ENCODE measurements at places on chromosomes 2 and 18.

GRCh38 chr2:95526360-95527341, 42.1 kb upstream of the TRIM43B start:
- DNase-seq, result no peak

DNA sequence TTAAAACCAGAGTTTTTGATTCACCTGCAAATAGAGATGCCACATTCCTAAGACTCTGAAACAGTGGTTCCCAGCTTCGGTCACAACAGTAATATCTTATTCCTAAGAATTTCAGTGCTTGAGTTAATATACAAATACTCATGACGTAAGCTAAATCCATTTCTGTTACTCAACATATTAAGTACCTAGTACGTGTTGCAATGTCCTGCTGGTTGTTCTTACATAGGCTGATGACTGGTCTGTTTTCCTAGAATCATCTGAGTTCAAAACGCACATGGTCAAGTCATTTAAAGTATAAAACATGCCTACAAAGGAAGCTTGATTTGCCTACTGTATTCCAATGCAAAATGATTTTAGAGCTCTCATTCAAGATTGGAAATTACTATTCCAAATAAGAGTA, 7.2 kb downstream of the NCL start:
- DNase-seq, result no peak

DNA sequence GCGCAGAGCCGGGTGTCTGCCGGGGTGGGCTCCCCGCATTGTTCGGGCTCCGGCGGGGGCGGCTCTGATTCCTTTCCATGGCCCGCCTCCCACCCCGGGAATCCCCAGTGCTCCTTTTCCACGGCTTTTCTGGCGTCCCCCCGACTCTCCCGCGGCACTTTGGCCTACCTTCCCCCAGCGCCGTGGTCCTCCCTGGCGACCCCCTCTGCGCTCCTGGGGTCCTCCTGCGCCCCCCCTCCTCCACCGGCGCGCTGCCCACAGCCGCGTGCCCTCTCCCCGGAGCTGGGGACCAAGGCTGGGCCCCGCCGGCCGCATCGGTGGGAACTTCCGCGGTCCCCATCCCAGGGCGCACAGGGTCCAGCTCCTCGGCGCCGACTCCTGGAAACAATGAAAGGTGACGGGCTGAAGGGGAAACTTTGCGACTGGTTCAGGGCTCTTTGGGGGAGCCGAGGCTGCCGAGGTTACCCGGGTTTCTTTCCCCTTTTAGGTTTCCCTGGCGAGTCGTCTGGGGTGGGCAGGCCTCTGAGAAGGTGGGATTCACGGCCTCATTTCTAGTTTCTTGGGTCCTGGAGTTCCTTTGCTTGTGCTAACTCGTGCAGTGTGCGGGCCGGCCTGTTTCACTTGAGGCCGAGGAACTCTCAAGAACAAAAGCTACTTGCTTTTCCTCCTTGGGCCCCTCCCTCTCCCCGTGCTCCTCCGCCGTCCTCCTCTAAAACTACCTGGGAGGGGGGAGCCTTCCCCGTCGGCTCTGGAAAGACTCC, 2.2 kb downstream of the TGIF1 start:
- DNase-seq, result no peak

DNA sequence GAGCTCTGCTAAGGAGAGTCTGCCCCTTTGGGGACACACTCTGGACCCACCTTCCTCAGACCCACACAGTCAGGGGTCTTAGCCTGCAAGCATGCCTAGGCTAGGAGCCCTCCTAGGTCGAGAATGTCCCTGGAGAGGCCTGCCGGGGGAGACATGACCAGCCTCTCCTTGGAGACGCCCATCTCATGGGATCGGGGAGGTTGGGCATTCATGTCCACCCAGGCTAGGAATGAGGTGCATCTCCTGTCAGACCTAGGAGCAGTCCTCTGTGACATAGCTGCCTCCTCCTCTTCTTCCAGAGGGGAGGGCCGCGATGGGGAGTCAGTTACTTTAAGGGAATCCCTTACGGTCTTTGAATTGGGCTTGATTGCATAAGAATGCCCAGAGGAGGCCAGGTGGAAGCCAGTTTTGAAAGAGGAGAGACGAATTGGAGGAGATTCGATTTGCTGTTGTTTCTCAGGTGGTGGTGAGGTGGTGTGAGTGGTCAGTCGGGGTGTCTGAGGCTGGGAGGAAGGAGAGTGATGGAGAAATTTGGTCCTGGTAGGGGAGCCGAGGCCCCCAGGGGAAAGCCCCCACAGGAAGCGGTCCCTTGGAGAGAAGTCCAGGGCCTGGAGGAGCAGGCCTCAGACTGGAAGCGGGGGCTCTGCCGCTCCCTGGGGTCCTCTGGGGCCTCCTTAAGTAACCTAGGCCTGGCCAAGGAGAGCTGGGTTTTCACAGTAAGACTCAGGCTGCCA, 241.3 kb downstream of the DYSF start:
- DNase-seq, result no peak

DNA sequence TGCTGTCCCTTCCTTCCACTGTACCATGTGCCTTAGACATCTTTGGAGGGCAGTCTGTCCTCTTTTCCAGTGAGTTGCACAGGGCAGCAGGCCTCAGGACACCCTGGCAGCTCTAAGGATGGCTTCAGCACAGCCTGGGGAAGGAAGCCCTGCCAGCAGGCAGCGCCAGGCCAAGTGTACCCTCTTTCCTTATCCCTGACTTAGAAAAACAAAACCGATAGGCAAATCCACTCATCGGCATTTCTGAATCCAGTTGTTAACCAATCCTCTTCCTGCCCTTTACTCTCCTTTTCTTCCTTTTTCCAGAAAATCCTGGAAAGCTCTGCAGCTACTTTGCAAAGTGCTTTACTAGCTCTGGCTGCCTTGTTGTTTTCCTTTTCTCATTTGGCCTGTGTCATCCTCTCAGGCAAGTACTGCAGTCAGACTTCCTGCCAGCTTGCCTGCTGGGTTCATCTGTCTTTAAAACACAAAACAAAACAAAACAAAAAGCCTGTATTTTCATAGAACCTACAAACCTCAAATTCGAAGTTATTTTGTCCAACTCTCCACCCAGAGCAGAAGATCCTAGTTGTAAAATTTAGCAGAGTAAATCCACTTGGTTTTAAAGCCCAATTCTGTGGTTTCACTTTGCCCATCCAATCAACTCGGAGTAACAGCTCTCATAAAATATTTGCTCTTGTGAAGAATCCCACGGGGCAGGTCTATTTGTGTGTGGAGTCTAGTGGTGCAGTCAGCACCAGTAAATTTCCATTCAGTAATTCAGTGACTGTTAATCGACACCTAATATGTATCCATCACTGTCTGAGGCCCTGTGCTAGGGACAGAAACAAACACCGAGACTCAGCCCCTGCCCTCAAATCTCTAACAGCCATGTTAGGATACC, 45.2 kb downstream of the PCBP1 start:
- no peak for DNase-seq

DNA sequence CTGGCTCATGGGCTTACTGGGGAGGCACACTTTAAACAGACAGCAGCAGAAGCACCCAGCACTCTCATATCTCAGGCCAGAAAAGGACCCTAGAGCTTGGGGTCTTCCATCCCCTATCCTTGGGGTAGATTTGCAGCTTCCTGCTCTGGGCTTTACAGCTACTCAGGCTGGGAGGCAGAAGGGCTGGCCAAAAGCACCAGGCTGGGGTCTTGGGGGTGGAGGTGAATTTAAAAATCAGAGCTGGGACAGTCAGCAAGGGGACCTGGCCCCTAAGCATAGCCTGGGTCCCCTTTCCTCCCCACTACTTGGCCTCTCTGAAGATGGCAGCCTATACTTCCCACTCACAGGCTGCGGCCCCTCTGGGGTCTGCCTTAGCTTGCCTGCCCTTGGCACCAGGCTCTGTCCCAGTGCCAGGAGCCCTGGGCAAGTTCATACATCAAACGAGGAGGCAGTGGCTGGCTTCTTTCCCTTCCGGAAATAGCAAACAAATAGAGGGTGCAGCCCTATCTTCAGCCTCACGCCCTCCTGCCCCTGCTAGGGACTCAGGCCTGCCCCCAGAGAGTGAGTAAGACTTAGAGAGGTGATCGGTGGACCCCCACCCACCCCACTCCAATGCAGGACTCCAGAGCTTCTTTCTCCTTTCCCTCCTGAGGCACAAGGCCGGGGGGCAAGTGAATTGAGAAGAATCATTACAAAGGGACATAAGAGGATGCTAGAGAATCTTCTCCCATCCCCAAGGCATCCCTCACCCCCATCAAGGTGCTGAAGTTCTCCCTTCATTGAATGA, 26.0 kb upstream of the TNS1 start:
- no peak for DNase-seq

GRCh38 chr18:22517356-22517755, 99.6 kb upstream of the CTAGE1 start:
- DNase-seq, result no peak

- no peak for DNase-seq
These were observed 170.0 kb downstream of the PIEZO2 start for GRCh38 chr18:10979411-10979810.

DNA sequence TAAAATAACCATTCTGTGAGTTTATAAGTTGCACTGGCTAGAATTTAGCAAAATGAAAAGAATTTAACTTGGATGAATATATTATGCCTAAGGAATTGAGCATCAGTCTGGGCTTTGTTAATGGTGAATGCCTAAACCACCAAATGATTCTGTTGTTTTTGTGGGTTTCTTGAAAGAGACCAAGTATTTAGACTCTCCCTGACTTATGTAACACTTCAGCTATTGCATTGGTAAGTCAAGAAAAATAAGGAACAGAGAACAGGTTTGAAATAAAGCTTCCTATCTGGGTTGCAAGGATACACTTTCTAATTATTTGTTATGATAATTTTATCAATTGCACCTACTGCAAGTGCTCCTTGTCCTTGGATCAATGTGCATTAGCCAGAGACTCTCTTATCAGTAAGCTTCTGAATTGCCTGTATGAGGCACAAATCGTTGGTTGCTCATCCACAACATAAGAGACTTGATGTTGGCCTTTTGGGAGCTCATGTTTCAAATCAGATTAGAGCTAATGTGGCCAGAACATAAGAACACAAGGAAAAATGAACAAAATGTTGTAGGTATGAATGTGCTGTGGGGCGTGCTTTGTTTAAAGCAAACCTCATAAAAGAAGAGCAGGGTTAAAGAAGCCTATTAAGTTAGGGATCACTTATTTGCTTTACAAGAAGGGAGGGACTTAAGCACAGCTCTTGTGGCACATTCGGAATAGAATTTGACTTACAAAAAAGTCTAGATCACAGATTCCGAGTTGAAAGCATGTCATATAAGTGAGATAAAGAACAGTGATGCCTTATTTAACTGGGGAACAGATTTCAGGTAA, 37.2 kb downstream of the PRKCE start:
- no peak for DNase-seq

DNA sequence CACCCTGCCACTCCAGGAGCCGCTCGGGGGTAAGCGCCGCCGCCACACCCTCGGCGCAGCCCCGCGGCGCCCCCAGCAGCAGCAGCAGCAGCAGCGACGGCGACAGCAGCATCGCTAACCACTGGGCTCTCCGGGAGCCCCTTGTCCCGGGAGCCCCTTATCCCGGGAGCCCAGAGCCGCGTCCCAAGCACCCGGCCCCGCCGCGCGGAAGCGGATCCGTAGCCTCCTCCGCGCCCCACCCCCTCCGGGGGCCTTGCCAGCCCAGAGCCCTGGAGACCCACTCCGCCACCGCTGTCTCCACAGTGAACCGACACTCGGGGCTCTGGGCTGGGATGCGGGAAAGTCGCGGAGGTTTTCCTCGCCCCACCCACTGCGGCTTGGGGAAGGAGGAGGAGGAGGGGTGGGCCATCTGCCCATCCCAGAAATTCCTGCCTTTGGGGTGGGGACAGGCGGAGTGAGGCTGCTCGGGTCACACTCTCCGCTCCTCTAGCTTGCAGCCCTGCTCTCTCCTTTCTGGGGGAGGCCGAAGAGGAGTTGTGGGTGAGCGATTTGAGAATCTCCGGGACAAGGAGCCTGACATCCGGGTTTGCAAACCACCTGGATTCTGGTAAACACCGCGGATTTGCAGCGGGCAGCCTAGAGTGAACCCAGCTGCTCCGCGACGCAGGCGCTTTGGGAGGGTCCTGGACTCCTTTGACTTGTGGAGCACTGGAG, at the start of gene PLA2R1:
Gene PLA2R1 (minus strand): TSS at position 324 of the 714 bp plus-strand sequence. CDS start 212 bp downstream, at position 112.
- no peak for DNase-seq

DNA sequence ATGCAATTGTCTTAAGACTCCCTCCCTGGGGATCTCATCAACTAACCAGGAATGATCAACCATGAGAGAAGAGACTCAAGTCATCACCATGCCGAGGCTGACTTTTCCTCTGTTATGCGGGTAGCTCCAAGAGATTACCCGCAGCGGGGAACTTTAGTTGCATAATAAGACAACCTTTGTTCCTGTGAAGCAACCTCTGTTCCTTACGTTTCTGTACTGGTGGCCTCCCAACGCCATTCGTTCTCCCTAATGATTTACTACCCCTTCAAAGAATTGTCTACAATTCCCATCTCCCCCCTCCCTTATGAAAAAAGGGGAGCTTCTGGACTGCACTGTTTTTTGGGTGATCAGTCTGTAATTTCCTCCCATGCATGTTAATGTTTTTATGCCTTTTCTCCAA, 66.1 kb upstream of the LRPPRC start:
- no peak for DNase-seq

GRCh38 chr2:194566907-194567660, 1089.9 kb upstream of the SLC39A10 start:
- no peak for DNase-seq

DNA sequence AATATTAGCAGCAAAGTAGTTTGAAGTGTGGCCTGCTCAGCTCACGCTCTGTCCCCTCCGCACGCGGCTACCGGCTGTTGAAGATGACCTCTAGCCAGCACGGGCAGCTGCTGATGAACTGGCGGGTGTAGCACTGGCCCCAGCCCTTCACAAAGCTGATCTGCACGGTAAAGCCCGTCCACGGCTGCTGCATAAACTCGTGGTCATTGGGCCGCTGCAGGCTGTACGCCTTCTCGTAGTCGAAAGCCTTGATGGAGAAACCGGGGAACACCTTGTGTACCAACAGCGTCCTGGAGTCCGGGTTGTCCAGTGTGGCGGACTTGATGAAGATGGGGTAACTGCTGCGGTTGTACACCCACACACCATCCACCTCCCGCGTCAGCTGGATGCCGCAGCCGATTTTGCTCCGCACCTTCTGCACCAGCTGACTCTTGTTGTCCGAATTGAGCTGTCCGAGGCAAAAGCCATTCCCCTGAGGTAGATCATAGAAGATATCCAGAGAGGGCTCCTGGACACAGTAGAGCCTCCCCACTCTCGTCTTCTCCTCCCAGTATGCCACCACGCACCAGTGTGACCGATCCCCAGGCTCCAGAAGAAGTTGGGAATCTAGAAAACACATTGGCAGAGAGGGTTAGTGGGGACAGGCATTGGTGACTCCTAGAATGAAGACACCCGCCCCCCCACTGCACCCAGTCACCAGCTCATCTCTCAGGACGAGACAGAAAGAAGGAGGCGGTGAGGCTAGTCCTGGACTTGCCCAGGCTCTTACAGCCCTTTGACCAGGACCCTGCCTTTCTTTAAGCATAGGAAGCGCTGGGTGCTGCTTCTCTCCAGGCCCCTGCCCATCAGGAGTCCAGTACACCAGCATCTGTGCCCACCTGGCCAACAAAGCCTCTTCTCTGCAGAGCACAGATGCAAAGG, 29.2 kb downstream of the SMAD7 start:
- DNase-seq, result no peak
